CD4-positive, alpha-beta T cell treated with Interleukin-4 for 4 hours (primary cell): ENCODE measurements at places on chromosomes 7 and 10.

- DNase-seq = no peak
Measured at GRCh38 chr10:110918643-110919348, at the start of gene BBIP1. Gene BBIP1 (minus strand): TSS chr10:110919180. CDS start chr10:110918157, 1,023 bp downstream.

- no peak for DNase-seq
Measured at GRCh38 chr10:73907841-73908517, 3.0 kb upstream of the PLAU start.

- DNase-seq = peak; percentile 24
Measured at GRCh38 chr7:138625084-138625848, 75.9 kb downstream of the SVOPL start.

GRCh38 chr7:143456992-143457793 lies 13.9 kb downstream of the TAS2R60 start:
- DNase-seq = no peak

DNA sequence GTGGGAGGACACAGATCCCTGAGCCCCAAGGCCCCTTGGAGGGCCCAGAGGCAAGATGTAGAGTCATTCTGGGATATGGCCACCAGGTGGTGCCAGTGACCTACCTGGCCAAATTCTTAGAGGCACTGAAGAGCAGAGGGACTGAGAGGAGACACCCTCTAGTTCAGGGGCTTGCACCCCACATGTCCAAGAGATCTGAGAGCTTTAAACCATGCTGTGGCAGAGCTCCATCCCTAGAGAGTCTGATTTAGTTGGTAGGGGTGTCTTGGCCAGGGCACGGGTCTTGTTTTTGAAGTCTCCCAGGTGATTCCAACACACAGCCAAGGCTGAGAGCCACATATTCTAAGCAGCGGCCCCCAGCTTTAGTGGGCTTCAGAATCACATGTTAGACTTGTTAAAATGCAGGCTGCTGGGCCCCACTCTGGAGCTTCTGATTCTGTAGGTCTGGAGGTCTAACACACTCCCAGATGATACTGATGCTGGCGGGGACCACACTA lies 52.5 kb downstream of the PRF1 start:
- DNase-seq = peak; percentile 72

- no peak for DNase-seq
Measured at GRCh38 chr10:132646443-132647097, 109.0 kb downstream of the INPP5A start.

GRCh38 chr10:130111852-130112180 lies 1.2 kb upstream of the C10orf143 start:
- DNase-seq = no peak

DNA sequence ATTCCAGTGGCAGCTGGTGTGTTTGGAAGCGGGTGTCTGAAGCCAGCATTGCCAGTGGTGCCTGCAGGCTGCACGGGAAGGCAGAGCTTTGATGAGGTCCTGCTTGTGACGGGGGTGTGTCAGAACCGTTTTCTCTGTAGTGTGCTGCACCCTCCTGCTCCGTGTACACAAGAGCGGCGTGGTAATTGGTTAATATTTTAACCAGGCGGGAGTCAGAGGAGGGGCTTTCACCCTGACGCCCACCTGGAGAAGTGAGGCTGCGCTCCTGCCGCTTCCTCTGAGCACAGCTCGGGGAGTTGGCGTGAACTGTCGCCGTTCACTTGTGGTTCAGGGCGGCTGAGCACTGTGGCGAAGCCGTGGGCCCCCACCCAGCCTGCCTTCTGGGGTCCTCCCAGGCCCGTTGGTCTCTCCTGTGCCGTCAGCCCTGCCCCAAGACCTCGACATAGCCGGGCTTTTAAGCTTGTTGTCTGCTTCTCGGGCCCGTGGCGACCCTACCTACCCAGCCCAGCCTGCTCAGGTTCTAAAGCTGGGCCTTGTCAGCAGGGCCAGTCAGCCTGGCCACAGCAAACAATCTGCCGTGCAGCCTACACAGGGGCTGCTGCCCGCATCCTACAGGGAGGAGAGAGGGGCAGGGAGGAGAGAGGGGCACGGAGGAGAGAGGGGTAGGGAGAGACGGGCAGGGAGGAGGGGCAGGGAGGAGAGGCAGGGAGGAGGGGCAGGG lies 11.6 kb downstream of the NKX6-2 start:
- DNase-seq = no peak

GRCh38 chr7:116663744-116664143 lies 8.3 kb upstream of the MET start:
- no peak for DNase-seq

DNA sequence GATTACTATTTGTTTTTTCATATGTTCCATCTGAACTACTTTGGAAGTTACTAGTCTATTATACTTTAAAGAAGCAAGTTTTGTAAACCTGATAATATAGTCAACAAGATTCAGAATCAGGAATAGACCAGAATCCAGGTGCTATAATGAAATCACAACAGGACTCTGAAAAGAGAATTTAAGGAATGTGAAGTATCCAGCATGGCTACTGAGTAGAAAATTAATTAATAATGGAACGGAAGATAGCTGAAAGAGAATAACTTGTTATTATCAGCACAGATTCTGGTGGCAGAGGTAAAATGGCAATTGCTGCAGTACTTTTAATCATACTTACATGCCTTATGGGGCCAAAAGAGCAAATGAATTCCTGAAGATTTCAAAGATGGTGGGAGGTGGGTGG lies 43.1 kb upstream of the CHCHD3 start:
- no peak for DNase-seq

GRCh38 chr7:127081539-127081938 lies 171.2 kb downstream of the GRM8 start:
- no peak for DNase-seq

DNA sequence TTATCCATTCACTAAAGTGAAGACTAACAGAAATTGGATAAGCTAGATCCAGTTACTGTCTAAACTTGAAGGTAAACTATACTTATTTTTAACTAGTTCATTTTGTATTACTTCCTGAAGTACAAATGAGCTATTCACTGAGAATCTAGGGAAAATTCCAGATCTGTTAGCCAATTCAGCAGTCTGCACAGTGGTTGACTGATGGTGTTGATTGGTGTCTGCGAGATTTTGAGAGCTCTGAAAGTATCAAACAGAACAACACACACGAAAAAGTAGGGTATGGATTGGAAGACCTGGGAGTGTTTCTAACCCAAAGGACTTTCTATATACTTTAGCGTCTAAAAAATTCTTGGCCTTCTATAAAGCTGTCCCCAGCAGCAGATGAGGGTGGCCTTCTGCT lies 33.6 kb upstream of the AGR2 start:
- no peak for DNase-seq

- DNase-seq = no peak
Measured at GRCh38 chr10:13315361-13315760, 15.5 kb upstream of the PHYH start.

- DNase-seq = no peak
Measured at GRCh38 chr7:113519472-113519871, 399.3 kb downstream of the PPP1R3A start.

- DNase-seq = no peak
Measured at GRCh38 chr7:71144963-71145362, 13.0 kb downstream of the GALNT17 start.

DNA sequence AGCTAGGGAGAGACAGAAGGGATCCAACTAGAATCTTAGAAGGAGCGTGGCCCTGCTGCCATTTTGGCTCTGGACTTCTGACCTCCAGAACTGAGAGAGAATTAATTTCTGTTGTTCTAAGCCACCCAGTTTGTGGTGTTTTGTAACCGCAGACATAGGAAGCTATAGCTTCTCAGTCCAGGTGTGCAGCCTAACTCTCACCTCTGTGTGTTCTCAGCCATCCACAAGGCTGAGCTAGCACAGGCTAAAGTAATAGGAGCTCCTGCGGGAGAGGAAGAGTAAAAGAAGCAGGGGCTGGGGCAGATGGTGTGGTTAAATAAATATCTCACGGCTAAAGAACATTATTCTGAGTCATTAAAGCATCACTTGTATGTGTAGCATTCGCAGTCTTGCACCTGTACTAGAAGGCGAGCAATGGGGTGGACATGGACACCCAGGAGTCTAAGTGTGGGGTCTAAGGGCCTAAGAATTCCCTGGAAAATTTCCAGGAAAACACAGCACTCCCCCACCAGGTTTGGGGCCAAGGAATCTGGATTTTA lies 94.1 kb downstream of the AOAH start:
- DNase-seq = no peak

DNA sequence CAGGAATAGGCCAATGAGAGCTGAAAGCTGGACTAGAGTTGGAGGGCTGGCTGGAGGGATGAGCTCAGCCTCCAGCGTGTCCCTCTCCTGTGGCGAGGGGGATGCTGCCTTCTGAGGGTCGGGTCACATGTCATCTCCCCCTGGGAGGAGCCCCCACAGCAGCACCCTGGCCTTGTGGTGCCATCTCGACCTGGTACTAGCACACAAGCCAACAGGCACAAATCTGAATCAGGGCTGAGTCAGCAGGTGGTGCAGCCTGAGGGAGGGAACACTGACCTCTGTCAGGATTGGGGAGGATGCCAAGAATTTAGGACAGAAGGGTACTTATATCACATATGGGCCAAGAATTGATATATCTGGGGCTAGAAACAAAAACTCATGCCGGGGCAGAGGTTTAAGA lies 280.4 kb downstream of the CELF2 start:
- no peak for DNase-seq

DNA sequence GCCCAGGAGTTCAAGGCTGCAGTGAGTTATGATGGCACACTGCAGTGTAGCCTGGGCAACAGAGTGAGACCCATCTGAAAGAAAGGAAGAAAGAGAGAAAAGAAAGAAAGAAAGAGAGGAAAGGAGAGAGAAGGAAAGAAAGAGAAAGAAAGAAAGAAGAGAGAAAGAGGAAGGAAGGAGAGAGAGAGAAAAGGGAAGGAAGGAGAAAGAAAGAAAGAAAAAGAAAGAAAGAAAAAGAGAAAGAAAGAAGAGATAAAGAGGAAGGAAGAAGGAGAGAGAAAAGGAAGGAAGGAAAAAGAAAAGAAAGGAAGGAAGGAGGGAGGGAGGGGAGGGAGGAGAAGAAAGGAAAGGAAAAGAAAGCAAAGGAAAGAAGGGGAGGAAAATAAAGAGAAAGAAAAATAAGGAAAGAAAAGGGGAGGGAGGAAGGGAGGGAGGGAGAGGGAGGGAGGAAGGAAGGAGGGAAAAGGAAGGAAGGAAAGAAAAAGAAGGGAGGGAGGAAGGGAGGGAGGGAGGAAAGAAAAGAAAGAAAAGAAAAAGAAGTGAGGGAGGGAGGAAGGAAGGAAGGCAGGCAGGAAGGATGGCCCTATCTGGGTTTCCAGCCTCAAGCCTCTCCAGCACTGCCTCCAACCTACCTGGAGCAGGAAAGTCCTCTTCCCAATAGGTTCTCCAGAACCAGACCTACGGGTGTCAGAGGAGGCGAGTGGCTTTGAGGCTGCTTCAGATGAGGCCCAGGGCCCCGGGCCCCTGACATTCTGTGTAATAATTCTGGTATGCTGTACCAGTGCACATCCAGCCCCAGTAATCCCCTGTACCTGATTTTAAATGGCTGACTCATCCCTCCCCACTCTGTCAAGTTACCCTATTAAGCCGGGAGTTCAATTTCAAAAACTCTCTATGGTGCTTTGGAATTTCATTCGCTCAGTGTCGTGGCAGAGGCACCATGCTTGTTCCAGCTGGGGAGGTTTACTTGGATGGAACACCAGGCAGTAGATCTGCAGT lies 6.8 kb upstream of the PARD3 start:
- DNase-seq = no peak

- no peak for DNase-seq
Measured at GRCh38 chr7:93367254-93367653, 135.1 kb downstream of the VPS50 start.

DNA sequence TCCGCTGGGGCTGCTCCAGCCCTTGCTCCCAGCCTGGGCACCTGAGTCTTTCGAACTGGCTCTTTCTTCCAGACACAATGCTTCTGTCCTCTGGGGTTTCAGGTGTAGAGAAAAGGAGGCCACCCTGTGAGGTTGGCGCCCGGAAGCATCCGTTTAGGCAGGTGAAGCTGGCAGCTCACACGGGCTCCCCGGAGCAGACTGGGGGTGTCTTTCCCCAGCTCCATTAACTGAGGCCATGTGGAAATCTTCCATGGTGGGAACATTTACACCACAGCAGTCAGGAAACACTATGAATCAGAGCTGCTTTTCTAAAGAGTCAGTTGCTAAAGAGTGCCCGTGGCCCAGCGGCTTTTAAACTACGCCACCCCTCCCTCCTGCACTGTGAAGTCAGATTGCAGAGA lies 29.2 kb downstream of the PRKAG2 start:
- no peak for DNase-seq

DNA sequence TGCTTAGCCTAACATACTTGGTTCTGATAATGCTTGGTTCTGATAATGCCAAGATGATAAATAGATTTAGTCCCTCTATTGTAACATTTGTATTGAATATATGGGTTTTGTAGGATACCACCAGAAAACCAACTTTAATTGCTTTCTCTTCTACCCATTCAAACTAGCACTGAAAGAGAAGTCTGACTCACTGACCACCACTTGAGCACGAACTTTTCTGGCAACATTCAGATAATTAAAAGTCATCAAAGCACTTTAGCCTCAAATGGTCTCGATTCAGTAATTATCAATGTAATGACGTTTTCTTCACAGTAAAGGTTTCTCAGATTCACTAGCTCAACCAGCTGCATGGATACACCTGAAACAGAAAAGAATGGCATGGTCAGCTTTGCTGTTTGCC lies 63.0 kb downstream of the HDAC9 start:
- DNase-seq = no peak

DNA sequence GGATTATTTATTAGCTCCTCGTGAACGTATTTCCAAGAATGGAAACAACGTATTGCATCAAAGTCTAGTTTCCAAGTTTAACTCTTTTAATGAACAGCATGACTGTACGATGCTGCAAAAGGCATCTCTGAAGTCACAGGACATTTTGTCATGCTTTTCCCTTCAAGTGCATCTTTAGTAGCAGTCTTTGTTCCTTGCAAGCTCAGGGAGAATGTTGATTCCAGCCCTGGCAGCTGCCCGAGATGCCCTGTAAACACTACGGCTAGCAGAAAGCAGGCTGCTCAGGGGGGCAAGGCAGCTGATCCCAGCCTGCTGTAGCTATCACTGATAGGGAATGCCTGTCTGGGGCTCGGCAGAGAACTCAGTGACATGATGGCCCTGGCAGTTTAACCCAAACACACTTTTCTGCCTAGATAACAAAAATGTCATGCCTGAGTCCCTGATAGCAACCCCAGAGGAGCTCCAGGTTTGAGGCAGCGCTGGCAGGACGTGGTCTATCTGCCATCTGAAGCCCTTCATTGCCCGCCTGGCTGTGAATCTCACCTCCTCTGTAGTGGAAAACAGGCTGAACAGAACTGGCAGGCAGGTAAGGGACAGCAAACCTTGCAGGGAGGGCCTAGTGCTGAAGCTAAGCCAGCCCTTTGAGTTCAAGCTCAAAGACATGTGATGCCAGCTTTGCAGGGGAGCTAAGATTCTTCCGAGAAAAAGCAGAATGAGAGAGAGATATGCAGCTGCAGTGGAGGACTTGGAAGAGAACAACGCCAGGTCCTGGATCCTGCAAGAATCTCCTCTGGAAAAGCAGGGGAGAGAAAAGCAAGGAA lies 264.6 kb downstream of the SNX10 start:
- no peak for DNase-seq

GRCh38 chr7:131186816-131187215 lies 140.9 kb upstream of the MKLN1 start:
- DNase-seq = no peak
